IMR-90 (cell line): ENCODE measurements at places on chromosomes 1 and 21.

GRCh38 chr1:22704440-22705067 is 6.1 kb upstream of the EPHB2 start:
- no peaks in the 10 kb centered on the region for H3K36me3 ChIP-seq
- no peak overlapping the region for H3K27ac ChIP-seq
- DNase-seq: peak; percentile 84
- H3K4me3 ChIP-seq: no peak overlapping the region
- peaks cover 2% of the 10 kb centered on the region; the same call in 1 of the 2 replicates for H3K27me3 ChIP-seq

- no peak for DNase-seq
- H3K27ac ChIP-seq: no peak overlapping the region
- no peak overlapping the region for H3K4me3 ChIP-seq
- no peaks in the 10 kb centered on the region for H3K27me3 ChIP-seq
- H3K4me1 ChIP-seq: peaks cover 6% of the 10 kb centered on the region
Measured at GRCh38 chr1:173266841-173267240, 59.7 kb upstream of the TNFSF4 start.

DNA sequence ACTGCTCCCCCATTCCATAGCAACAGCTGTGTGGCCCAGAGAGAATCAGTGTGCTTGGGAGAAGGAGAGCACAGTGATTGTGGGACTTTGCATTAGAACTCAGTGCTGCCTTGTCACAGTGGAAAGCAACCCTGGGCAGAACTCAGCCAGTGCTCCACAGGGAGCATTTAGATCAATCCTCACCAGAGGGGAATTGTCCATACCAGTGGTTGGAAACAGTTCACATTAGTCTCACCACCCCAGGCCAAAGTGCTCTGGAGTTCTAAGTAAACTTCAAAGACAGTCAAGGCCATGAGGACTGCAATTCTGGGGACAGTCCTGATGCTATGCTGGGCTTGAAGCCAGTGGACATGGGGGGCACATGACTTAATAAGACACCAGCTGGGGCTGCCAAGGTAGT is 12.9 kb upstream of the SMAP2 start:
- H3K4me3 ChIP-seq: no peak overlapping the region
- peaks cover 11% of the 10 kb centered on the region for H3K27me3 ChIP-seq
- no peaks in the 10 kb centered on the region for H3K4me1 ChIP-seq
- no peak overlapping the region for H3K27ac ChIP-seq

DNA sequence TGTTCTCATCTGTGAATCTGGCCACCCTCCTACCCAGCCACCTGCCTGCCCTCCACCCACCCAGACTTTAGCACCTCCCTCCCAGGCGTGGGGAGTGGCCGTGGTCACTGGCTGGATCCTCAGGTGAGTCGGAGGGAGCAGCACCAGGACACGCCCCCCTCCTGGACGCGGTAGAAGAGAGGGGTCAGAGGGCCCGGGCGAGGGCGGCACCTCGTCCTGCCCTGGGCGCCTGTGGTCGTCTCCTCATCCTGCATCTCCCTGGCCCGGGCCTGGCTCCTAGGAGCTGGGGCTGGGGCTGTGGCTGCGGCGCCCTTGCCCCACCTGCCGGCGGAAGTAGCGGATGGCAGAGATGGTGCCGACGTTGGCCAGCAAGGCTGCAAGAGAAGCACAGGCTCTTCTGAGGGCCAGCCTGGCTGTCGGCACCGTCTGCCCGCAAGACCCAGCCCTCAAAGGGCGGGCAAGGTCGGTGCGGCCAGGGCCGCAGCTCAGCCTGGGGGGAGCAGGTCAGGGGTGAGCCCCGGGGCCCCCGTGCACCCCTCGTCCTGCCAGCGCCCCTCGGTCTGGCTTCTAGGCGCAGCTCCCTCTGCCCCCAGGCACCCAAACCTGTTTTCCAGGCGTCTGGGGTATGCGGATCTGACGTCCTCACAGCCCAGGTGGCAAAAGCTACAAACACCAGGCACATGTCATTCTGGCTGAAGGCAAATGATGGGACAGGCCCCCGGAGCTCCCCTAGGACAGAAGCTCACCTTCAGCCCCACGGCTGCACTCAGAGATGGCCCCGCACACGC is 5.8 kb downstream of the PERM1 start:
- peak; percentile 36 for DNase-seq
- H3K4me3 ChIP-seq: peak overlapping the region; percentile 0; the same call in 1 of the 2 replicates
- 0 out of 2 replicates have a peak, but pooled peaks cover 2% of the 10 kb centered on the region for H3K4me1 ChIP-seq
- H3K27me3 ChIP-seq: no peaks in the 10 kb centered on the region
- H3K36me3 ChIP-seq: no peaks in the 10 kb centered on the region

GRCh38 chr1:174828264-174828663 is 171.5 kb upstream of the CACYBP start:
- no peaks in the 10 kb centered on the region for H3K27me3 ChIP-seq
- no peak overlapping the region for H3K4me3 ChIP-seq

GRCh38 chr1:81812712-81813111 is 12.0 kb downstream of the ADGRL2 start:
- H3K4me1 ChIP-seq: no peaks in the 10 kb centered on the region
- DNase-seq: peak; percentile 8
- no peaks in the 10 kb centered on the region for H3K36me3 ChIP-seq
- no peak overlapping the region for H3K4me3 ChIP-seq
- H3K27me3 ChIP-seq: no peaks in the 10 kb centered on the region
- H3K27ac ChIP-seq: no peak overlapping the region

DNA sequence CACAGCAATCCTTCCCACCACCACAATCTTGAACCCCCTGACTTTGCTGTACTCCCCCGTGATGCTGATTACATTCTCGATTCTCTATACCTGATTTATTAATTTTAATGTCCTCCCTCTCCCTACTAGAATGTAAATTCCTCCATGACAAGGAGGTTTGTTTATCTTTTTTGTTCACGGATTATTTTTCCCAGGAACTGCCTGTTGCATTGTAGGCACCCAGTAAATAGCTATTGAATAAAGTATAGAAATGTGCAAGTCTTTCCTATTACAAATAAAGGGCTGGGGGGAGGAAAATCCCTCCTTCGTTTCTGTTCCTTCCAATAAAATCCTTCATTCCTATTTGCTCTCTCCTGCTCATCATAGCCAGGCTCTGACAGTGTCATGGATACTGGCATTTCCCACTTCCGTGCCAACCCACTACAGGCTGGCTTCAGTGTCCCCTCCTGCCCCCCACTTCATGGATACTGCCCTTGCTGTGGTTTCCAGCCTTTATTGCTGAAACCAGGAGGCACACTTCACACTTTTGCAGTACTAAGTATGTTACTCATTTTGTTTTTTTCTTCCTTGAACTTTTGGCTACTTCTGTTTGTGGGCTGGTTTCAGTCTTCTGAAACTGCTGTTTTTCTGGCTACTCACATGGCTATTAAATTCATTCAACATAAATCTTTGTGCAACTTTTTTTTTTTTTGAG is 7.5 kb downstream of the KIF1B start:
- H3K36me3 ChIP-seq: no peaks in the 10 kb centered on the region
- peaks cover 15% of the 10 kb centered on the region for H3K4me1 ChIP-seq
- peak overlapping the region; percentile 5; the same call in 1 of the 2 replicates for H3K27ac ChIP-seq
- H3K4me3 ChIP-seq: no peak overlapping the region
- DNase-seq: no peak

GRCh38 chr1:31143455-31143854 is 77.9 kb upstream of the PUM1 start:
- H3K4me1 ChIP-seq: no peaks in the 10 kb centered on the region
- no peak overlapping the region for H3K27ac ChIP-seq
- DNase-seq: no peak
- no peaks in the 10 kb centered on the region for H3K36me3 ChIP-seq
- no peaks in the 10 kb centered on the region for H3K27me3 ChIP-seq

- H3K4me3 ChIP-seq: peak within 1 kb of the TSS; percentile 79
- peak; percentile 86 for DNase-seq
- H3K27ac ChIP-seq: peak within 1 kb of the TSS; percentile 94
- H3K4me1 ChIP-seq: peaks cover 10% of the 10 kb centered on the region; the same call in 1 of the 2 replicates
- H3K36me3 ChIP-seq: peaks cover 30% of the 10 kb centered on the region
- no peaks in the 10 kb centered on the region for H3K27me3 ChIP-seq
Measured at GRCh38 chr1:45339789-45340558, at the start of the genes MUTYH and TOE1. Gene MUTYH, minus strand, starts transcription at chr1:45340440. Its CDS starts 5,935 bp downstream, at chr1:45334505. Gene TOE1, plus strand, starts transcription at chr1:45340170. Its CDS starts 83 bp downstream, at chr1:45340253.

DNA sequence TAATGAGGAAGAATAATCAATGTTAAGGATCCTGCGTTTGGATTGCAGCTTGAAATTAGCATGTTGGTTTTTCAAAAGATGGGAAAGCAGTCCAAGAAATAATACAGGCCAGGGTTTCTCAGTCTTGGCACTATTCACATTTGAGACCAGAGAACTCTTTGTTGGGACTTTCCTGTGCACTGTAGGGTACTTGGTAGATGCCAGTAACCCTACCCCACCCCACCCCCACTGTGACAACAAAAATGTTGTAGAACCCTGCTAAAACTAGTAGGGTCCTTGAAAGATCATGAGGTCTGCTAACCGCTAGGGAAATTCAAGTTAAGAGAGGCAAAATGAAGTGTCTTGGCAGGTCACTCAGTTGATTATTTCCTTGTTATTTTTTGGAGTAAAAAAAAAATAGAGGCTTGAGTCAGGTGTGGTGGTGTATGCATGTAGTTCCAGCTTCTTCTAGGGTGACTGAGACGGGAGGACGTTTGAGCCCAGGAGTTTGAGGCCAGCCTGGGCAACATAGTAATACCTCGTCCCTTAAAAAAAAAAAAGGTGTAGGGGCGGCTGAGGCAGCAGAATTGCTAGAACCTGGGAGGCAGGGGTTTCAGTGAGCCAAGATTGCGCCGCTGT is 53.3 kb downstream of the SPEN start:
- no peaks in the 10 kb centered on the region for H3K27me3 ChIP-seq
- H3K4me3 ChIP-seq: no peak overlapping the region
- DNase-seq: no peak
- H3K27ac ChIP-seq: no peak overlapping the region
- H3K4me1 ChIP-seq: peaks cover 12% of the 10 kb centered on the region

DNA sequence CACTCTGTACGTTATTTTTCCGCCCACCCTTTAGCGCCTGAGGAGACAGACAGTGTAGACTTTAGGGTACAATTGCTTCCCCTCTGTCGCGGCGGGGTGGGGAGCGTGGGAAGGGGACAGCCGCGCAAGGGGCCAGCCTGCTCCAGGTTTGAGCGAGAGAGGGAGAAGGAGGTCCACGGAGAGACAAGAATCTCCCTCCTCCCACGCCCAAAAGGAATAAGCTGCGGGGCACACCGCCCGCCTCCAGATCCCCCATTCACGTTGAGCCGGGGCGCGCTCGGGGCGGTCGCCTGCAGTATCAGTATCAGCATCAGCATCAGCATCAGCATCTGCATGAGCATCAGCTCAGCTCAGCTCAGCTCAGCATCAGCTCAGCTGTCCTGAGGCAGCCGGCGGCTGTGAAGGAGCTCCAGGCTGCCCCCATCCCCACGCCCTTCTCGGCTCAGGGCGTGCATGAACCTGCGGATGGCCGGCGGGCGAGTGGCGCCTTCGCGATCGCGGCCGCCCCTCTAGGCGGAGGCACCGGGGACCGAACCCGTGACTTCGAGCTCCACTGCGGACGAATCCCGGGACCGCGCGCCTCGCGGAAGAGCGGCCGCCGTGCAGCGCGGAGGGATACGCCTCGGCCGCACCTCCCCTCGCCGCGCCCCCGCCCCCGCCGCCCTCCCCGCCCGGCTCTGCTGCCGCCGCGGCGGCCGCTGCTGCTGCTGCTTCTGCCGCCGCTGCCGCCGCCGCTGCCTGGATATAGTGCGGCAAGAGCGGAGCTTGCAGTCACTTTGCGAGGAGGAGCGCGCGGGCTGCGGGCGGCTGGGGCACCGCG is at the start of gene NCAM2:
Gene NCAM2 (plus strand): TSS at position 774 of the 820 bp plus-strand sequence.
- H3K27me3 ChIP-seq: peaks cover 6% of the 10 kb centered on the region; the same call in 1 of the 2 replicates
- DNase-seq: peak; percentile 76

DNA sequence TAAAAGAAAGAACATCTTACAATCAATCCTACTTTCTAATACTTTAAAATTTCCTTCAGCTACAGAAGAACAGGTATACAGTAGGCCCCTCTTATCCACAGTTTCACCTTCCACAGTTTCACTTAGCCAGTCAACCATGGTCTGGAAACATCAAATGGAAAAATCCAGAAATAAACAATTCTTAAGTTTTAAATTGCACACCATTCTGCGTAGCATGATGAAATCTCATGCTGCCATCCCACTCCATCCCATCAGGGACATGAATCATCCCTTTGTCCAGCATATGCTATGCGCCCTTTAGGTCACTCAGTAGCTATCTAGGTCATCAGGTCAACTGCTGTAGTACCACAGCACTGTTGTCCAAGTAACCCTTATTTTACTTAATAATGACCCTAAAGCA is 67.7 kb downstream of the HSF2BP start:
- peaks cover 6% of the 10 kb centered on the region for H3K4me1 ChIP-seq
- DNase-seq: no peak
- H3K36me3 ChIP-seq: no peaks in the 10 kb centered on the region
- H3K27me3 ChIP-seq: no peaks in the 10 kb centered on the region

DNA sequence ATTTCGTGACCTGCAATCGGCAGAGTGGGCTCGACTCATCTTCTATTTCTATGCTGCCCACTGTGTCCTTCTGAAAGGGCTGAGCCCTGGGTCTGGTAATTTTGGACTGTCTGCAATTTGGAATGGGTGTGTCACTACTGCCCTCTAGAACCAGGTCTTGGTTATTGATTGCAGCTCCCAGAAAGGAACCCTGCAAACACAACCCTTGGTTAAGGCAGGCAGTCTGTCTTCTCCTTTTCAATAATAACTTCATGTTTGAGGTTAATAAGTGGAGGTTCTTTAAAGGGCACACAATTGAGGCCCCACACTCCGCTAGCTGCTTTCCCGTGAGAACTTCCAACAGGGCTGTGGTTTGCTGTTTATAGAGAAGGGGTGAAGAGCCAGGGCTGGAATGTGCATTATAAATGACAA is 79.9 kb upstream of the LYST start:
- peaks cover 6% of the 10 kb centered on the region for H3K4me1 ChIP-seq
- peaks cover 7% of the 10 kb centered on the region for H3K27me3 ChIP-seq
- no peak overlapping the region for H3K4me3 ChIP-seq
- H3K36me3 ChIP-seq: no peaks in the 10 kb centered on the region

DNA sequence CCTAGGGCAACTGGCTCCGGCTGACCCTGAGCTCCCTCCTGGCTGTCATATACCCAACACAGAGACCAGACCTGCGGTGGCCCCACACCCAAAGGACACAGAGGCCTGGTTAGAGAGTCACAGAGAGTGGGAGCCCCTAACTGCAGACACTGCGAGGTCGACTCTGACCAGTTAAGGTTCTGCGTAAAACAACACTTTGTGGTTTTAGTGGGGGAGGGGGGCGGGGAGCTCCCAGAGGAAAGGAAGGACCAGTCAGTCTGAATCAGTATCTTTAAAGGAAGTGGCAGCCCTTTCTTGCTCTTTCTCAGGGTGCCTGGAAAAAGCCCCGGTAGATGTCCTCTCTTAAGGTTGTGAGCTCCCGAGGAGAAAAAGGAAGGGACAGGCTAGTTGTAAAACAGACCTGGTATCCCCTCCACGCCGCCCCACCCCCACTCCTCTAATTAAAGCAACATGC is 2.4 kb downstream of the SSBP3 start:
- H3K27ac ChIP-seq: peak overlapping the region; percentile 53; the same call in 1 of the 2 replicates
- peak; percentile 84 for DNase-seq
- peaks cover 20% of the 10 kb centered on the region for H3K4me1 ChIP-seq
- peak overlapping the region; percentile 60 for H3K4me3 ChIP-seq
- H3K27me3 ChIP-seq: no peaks in the 10 kb centered on the region

GRCh38 chr1:178189814-178190213 is 95.9 kb downstream of the RASAL2 start:
- H3K4me3 ChIP-seq: no peak overlapping the region
- DNase-seq: peak; percentile 11
- H3K4me1 ChIP-seq: peaks cover 2% of the 10 kb centered on the region
- H3K27me3 ChIP-seq: no peaks in the 10 kb centered on the region
- no peak overlapping the region for H3K27ac ChIP-seq
